Osteocyte (in vitro differentiated cells): ENCODE measurements at places on chromosomes 13 and 19.

- DNase-seq = no peak
These were observed 3.7 kb upstream of the FCER2 start for GRCh38 chr19:7705387-7706187.

DNA sequence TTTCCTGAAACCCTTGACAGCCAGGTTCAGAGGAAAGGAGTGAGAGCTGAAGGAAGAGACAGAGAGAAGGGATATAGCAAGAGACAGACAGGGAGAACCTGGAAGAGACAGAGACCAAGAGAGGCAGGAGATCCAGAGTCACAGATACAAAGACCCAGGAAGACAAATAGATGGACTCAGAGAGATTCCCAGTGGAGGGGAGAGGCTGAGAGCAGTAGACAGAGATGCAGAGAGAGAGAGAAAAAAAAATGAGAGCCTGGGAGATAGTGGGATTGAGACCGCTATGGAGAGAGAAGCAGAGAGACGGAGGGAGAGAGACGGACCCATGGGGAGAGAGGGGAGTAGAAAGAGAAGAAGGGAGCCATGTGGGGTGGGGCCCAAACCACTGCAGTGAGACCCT is 763 bp downstream of the FXYD7 start:
- DNase-seq = no peak

GRCh38 chr13:42929886-42930535 is 62.0 kb downstream of the EPSTI1 start:
- no peak for DNase-seq

GRCh38 chr13:106109391-106109791 is 426.1 kb downstream of the EFNB2 start:
- no peak for DNase-seq

DNA sequence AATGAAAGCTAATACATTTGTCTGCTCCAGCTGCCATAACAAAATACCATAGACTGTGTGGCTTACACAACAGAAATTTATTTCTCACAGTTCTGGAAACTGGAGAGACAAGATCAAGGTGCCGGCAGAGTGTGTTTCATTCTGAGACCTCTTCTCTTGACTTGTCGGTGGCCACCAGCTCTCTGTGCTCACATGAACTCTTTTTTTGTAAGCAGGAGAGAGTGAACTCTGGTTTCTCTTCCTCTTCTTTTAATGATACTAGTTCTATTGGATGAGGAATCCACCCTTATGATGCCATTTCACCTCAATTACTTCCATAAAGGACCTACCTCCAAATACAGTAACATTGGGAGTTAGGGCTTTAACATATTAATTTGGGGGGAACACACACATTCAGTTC is 11.7 kb downstream of the KCTD12 start:
- no peak for DNase-seq

- DNase-seq = no peak
These were observed 207.4 kb downstream of the COG6 start for GRCh38 chr13:39862900-39863299.

GRCh38 chr13:67632590-67632989 is 402.5 kb upstream of the PCDH9 start:
- DNase-seq = no peak

GRCh38 chr13:86830046-86830445 is 841.1 kb upstream of the SLITRK5 start:
- no peak for DNase-seq

DNA sequence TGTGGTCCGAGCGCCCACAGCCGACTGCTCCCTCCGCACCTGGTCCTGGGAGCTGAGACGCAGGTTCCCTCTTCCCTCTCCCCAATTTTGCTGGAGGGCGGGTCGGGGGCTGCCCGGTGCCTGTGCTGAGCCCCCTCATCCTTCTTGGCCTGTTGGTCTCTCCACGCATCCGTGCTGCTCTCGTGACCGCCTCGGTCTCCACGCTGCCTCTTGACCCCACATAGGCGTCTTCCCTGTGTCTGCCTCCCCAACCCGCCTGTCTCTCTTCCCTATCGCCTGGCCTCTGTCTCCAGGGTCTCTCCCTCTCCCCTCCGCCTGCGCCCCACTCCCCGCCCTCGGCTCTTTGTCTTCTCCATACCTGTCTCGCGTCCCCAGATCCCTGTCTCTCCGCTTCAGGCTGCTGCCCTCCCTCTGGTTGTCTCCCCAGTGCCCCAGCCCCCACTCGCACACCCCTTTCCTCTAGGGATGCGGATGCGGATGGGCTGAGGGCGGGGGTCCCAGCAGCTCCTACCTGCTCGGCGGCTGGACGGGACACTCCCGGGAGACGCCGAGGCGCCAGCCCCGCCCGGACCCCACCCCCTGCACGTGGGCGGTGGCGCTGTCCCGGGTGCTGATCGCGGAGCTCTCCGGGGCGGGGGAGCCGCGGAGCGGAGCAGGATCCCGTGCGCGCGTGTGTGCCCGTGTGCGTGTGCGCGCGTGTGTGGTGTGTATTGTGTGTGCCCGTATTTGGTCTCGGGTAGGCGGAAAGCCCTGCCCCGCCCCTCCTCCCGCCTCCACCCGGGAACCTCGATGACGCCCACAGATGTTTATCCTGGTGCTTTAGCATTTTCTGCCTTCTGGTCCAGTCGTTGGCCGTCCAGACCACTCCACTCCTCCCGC is at the start of gene SYT5:
TSS of gene SYT5 (minus strand) at position 684 of the 879 bp plus-strand sequence. CDS start 1,248 bp downstream, outside the sequence.
- no peak for DNase-seq

- DNase-seq = no peak
These were observed 265.0 kb downstream of the RBM26 start for GRCh38 chr13:79141082-79141481.

GRCh38 chr19:2176337-2176994 is 12.7 kb downstream of the DOT1L start:
- no peak for DNase-seq

DNA sequence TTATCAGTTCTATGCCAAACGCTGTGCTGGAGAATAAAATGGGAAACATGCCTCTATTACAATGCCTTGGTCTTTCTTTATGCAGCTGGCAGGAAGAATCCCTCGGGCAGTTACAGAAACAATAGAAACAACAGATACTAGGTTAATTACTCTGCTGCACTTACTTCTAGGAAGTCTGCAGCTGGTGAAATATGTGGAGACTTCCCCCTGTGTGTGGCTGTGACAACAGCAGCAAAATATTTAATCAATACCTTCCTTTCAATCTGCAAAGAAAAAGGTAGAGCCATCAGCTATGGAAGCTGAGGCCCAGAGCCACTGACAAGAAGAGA is 9.9 kb downstream of the STOML3 start:
- DNase-seq = no peak

GRCh38 chr13:48232420-48233045 is 473 bp upstream of the ITM2B start:
- DNase-seq = no peak

- no peak for DNase-seq
These were observed 52.0 kb downstream of the GNG7 start for GRCh38 chr19:2650515-2650914.

GRCh38 chr19:6740589-6741343 is 1.3 kb downstream of the TRIP10 start:
- DNase-seq = peak; percentile 85

DNA sequence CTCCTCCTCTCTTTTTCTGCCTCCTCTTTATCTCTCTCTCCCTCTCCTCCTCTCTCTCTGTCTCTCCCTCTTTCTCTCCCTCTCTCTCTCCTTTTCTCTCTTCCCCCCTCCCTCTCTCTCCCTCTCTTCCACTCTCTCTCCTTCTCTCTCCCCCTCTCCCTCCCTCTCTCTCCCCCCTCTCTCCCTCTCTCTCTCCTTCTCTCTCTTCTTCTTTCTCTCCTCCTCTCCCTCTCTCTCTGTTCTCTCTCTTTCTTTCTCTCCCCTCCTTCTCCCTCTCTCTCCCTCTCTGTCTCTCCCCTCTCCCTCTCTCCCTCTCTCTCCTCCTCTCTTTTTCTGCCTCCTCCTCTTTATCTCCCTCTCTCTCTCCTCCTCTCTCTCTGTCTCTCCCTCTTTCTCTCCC is 197.4 kb downstream of the UQCRFS1 start:
- no peak for DNase-seq

DNA sequence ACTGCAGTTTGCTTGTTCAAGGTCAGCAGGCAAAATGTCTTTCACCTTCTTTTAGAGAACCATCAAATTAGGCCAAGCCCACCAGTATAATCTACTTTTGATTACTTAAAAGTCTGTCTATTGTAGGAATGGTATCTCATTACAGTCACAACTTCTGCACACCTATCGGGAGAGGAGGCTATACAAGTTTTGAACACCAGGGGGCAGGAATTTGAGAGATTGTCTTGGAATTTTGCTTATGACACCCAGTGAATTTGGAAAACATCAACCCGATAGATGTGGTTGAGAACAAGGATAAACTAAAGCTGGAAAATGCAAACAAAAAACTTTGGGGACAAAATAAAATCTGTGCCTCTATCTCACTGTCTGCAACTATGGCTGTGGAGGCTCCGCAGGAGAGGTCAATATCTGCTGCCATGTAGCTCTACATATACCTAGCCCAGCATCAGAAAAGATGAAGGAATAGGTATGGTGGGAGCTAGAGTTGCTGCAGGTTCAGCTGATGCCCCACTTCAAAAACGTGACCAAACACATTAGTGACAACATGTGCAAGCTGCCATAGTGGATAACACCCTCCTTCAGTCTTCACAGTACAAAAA is 1299.2 kb upstream of the SPRY2 start:
- no peak for DNase-seq

- DNase-seq = no peak
These were observed 1551.8 kb downstream of the SLITRK1 start for GRCh38 chr13:82330499-82330898.

GRCh38 chr19:44741841-44742329 is 6.6 kb upstream of the BCL3 start:
- DNase-seq = peak; percentile 94

DNA sequence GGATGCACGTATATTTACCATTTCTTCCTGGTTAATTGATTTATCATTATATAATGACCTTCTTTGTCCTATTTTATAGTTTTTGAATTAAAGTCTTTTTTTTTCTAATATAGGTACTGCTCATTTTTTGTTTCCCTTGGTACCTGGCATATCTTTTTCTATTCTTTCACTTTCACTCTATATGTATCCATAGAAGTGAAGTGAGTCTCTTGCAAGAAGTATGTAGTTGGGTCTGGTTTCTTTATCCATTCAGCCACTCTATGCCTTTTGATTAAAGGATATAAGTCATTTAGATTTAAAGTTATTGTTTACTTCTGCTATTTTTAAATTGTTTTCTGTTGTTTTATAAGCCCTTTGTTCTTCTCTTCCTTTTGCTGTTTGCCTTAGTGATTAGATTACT is 194.3 kb upstream of the SLITRK6 start:
- no peak for DNase-seq

GRCh38 chr13:103812971-103813370 is 746.8 kb upstream of the SLC10A2 start:
- no peak for DNase-seq

GRCh38 chr19:47756953-47757608 is 11.7 kb downstream of the NOP53 start:
- no peak for DNase-seq

DNA sequence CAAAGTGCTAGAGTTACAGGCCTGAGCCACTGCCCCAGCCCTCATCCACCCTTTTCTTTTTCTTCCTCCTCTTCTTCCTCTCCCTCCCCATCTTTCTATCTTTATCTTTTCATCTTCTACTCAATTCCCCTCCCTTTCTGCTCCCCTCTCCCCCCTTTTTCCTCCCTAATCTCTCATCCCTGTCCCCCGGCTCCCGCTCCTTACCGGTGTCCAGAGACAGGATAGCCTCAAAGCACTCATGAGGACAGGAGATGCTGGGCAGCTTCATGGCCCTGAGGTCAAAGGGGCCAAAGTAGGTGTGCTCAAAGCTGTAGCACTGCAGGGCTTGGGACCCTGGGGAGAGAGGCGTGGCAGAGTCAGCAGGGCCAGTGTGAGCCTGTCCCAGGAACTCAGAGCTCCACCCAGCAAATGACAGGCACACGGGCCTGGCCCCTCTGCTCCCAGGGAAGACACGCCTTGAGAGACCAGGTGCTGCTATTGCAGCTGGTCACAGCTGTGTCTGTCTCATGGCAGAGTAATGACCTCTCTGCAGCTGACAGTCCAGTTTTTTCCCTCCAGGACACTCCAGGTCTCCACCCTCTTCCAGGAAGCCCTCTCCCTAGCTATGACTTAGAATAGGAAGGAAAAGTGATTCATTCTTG is 2.6 kb downstream of the LYPD5 start:
- DNase-seq = no peak

DNA sequence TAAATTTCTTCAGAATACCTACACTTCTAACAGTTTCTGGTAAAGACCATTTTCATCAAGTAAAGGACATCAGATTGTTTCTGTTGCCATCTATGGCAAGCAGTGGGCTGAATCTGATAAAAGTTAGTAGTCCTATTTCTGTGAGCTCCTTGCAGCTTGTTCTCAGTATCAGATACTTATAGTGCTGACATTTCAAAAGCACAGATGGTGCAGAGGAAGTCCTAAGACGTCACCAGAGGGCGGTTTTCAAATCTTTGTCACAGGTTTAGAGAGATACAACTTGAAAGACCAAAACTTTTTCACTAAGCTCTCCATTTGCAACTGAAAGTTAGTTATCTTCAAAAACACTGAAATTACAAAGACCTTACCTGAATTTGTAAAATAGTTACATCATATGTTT is 719.8 kb downstream of the SLITRK1 start:
- DNase-seq = no peak

GRCh38 chr13:30751183-30751933 is 16.0 kb downstream of the ALOX5AP start:
- DNase-seq = no peak

GRCh38 chr19:58572818-58573657 is at the start of gene MZF1:
MZF1 (minus strand) TSS chr19:58573335; CDS start chr19:58571389, 1,946 bp downstream.
- DNase-seq = peak; percentile 100

GRCh38 chr13:75530549-75530961 is 7.1 kb downstream of the COMMD6 start:
- no peak for DNase-seq

- peak; percentile 95 for DNase-seq
These were observed at the start of gene GRAMD1A for GRCh38 chr19:34999498-35000337. GRAMD1A (plus strand) TSS chr19:35000323; CDS start chr19:35000479, 156 bp downstream.

DNA sequence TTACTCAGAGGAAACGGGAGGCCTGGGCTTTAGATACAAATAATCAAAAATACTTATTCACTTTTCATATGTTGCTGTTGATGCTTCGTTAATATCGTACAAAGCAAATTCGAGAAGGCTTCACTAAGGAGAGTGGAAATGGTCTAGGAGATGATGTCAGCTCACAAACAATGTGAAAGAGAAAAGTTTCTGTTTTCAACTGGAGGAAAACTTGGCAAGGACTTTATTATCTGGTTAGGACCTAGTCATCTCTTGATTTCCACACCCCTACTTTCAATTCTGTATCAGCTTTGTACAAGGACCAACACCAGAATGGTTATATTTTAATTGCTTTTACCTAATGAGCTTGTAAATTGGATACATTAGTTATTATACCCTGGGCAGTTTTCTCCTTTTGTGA is 88.0 kb downstream of the SLC10A2 start:
- DNase-seq = no peak

- no peak for DNase-seq
These were observed 263.9 kb downstream of the MZT1 start for GRCh38 chr13:72463561-72463960.
